ENCODE measurements at places on chromosomes 11 and 22. TPM values are rescaled to one million over a fixed set of nuclear protein-coding genes. Genes with fewer than 3 reads are reported as not detected.
A peak's percentile ranks its signal among the peaks of the same experiment; 100 is the strongest.

C11orf87 gene
- polyA plus RNA-seq: 0.02 TPM

OR5L2 gene
- polyA plus RNA-seq: not detected

PRR33 gene
- polyA plus RNA-seq: 0.18 TPM

OR5D13 gene
- polyA plus RNA-seq: not detected

EFCAB6 gene
- 1.4 TPM for polyA plus RNA-seq

SMTNL1 gene
- polyA plus RNA-seq: 0.05 TPM

OR52I2 gene
- polyA plus RNA-seq: 0.07 TPM

NELL1 gene
- 1.4 TPM for polyA plus RNA-seq

RAG1 gene
- 24.6 TPM for polyA plus RNA-seq

SMIM35 gene
- polyA plus RNA-seq: 0.09 TPM

CASP5 gene
- 0.55 TPM for polyA plus RNA-seq

DNA sequence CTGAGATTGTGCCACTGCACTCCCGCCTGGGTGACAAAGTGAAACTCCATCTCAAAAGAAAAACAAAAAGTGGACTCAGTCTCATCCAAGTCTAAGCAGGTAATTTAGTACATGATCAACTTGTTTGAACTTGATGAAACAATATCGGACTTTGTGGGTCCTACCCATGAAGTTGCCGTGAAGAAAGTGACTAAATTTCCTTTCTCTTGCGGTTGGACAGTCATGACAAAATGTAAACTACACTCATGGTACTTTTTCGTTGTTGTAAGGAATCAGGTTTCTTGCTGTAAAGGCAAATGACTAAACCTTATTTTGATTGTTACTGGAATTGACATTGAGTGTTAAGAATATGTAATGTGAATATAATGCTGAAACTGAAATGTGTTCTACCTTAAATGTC lies 164.5 kb upstream of the PLET1 start:
- no peak for DNase-seq

DNA sequence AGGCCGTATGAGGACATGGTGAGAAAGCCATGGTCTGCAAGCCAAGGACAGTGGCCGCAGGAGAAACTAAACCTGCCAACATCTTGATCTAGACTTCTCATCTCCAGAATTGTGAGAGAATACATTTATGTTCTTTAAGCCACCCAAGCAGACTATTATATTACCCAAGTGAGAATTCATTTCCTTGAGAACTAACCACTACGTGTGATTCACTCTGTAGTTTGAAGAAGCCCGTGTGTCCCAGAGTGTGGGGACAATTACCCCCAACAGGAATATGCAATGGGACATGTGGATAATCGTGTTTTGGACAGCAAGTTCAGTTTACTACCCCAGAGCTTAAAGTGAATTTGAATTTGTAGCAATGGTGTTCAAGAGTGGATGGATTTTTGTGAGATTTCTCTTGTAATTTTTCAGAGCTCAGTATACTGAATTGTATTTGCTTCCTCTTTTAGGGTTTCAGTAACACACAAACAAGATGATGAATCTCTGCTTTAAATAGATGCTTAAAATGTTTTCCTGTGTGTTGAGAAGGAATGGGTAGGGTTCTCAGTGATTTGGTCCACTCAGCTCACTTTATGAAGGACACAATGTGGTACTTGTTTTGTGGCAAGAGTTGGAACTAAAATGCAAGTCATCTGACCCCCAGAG lies 100.0 kb upstream of the ARHGAP20 start:
- no peak for DNase-seq

GRCh38 chr11:60926500-60926899 lies 2.2 kb downstream of the TMEM132A start:
- no peak for DNase-seq

DNA sequence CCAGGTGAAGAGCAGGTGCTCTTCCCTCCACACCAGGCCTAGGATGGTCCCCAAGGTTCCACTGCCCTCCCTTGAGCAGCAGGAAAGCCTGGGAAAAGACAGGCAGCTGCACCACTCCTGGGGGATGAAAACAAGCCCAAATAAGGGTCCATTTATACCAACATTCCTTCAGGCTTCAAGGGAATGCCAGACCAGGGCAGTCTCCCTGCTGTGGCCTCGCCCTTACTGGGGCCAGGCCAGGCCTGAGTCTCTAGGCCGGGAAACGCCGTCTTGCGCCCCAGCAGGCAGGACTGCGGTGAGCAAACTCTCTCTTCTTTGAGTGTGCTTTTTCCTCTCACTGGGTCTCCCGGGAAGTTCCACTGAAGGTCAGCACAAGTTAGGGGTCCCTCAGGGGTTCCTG lies 443.5 kb downstream of the SOX6 start:
- no peak for DNase-seq

GRCh38 chr11:21614961-21615360 lies 577.9 kb upstream of the ANO5 start:
- no peak for DNase-seq

DNA sequence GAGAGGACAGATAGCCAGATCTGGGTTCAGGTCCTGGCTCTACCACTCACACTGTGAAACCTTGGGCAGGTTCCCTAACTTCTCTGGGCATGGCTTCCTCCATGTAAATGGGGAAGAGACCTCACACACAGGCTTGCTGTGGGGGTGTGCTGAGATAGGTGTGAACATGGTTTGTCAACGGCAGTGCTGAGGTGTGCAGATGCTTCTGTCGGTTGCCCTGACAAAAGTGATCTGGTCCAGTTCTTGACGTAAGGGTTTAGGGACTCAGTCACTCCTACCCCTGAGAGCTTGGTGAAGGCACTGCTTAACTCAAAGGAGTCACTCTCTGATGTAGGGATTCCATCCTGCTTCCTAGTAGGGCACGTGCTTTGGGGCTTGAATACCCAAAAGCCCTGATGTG lies 2.0 kb downstream of the C1QTNF4 start:
- no peak for DNase-seq

GRCh38 chr11:134921938-134922337 lies 509.9 kb upstream of the B3GAT1 start:
- DNase-seq: no peak

DNA sequence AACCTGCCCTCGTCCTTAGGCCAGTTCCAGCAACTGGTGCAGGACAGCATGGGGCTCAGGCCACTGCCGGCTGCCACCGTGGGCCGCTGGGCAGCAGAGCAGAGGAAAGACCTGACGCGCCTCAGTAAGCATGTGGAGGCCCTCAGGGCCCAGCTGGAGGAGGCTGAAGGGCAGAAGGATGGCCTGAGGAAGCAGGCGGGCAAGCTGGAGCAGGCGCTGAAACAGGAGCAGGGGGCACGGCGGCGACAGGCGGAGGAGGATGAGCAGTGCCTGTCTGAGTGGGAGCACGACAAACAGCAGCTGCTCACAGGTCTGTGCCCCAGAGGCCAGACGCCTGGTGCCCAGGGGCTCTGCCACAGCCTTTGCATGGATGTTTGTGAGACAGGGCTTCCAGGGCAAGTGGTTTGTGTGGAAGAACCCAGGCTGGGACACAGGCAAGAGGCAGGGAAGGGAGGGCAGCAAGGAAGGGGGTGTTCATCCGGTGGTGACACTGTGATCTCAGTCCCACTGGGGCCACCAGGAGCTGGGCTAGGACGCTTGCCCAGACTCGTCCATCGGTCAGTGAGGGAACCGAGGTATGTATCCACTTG lies 13.9 kb downstream of the CCDC157 start:
- DNase-seq: no peak

DNA sequence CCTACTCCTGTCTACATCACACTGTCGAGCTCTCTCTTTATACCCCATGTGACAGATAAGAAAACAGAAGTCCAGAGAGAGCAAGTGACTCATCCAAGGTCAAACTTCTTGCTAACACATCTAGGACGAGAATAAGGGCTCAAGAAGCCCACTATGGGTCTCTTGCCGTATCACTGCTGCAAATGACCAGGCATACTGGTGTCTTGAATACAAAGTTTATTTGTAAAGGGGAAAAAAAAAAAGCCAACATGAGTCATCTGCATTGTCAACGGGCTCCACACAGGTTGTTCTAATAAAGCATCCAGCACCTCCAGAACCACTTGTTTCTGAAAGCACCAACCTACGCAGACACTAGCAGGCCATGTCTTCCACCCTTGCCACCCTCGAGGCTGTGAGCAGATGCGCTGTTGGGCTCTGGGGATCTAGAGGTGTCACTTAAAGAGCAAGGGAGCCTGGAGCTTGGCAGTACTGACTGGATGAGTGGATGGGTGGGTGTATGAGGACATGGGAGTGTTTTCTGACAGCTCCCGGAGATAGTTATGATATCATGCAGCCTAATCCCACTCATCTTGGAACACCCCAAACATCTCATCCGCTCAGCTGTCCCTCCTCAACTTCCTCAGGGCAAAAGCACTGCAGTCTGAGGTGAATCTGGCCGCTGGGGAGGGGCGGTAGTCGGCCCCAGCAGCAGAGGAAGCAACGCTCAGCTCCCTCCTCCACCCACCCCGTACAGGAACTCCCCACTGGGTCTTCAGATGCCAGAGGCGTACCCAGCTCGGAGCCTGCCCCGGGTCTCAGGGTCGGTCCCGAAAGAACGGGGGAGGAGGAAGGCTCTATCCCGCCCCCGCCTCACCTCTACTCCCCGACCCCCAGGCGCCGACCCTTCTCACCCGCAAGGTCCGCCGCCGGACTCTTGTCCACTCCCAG lies 1.0 kb downstream of the SMCO4 start:
- DNase-seq: peak; percentile 43

DNA sequence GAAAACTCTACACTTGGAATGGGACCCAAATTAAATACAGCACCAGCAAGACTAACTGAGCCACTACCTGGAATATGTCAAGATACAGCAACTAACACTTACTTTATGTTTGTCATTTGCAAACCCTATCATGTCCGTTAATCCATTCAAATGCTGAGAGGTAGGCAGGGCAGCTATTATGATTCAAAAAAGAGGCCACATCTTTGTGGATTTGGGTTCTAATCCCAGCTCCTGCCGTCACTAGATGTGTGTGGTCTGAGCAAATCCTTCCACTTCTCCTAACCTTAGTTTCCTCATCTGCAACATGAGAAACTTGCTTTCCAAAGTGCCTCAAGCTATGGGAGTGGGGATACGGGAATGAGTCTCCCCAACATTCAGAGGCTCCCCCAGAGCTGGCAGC lies 24.2 kb downstream of the FLI1 start:
- DNase-seq: no peak

DNA sequence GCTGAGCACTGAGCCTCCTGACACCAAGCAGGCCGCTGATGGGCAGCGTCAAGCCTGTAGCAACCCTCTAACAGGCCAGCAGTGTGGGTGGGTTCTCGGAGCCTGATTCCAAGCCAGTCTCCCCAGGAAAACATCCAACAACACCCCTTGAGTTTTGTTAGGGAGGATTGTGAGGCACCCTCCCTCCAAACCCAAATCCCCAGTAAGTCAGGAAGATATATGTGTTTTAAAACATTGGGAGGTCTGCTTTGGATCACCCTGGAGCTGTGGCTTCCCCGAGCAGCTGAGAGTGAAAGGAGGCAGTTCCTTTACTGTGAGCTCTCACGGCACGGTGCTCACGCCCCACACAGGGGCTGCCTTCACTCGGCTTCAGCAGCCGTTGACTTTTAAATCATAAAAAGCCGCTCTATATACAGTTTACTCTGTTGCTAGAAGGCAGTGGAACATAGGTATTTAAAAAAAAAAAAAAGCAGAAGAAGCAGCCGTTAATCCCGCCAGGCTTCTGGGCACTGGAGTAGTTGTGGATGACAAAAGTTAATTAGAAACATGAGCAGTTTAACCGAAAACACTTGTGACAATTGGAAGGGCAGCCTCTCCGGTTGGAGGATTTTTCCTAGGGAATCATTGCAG lies 218.6 kb downstream of the NAV2 start:
- no peak for DNase-seq

DNA sequence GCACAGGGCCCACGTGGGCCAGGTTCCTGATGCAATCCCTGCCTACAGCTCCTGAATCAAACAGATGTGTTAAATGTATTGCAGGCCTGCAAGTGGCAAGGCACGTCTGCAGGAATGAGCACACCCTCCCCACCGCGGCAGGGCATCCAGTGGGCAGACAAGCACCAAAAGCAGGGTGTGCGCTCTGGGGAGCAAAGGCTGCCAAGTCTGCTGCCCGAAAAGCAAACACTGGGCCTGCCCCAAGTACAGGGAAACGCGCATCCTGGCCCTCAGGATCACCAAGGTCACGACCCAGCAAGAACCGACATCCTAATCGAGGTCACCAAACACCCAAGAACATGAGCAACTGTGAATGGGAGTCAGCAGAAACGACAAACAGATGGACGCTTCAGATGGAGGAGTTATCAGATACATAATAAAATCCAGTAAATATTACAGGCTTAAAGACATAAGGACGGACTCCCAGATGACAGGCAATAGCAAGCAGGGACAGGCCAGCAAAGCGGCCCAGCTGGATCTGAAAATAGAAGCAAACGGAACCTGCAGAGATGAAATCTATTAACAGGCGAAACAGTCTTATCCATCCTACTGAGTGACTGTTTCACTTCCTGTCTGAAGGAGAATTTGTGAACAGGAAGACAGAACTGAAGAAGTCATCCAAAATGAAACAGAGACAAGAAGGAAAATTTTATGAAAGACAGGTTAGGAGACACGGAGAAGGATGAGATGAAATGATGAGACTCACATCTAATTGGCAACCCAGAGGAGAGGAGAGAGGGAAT lies 26.7 kb downstream of the CARS1 start:
- DNase-seq: no peak

- no peak for DNase-seq
Observed at GRCh38 chr22:48498526-48499331, 1328.9 kb downstream of the BRD1 start.

GRCh38 chr11:65479184-65480145 lies 19.4 kb upstream of the MALAT1 start:
- no peak for DNase-seq

DNA sequence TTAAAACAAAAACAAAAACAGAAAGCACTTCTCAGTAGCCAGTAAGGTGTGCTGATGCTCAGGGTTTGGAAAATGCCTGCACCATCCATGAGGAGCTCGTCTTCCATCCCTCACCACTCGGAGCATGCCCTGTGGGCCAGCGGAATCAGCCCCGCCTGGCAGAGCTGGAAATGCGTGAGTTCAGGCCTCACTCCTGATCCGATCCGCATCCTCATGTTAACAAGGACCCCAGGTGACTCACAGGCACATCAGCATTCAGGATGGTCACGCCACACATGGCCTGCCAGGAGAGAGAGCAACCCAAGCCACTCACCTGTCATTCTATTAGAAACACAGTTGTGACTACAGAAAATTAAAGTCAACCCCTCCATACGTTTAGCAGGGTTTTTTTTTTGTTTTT lies 188.5 kb downstream of the MPPED1 start:
- no peak for DNase-seq

DNA sequence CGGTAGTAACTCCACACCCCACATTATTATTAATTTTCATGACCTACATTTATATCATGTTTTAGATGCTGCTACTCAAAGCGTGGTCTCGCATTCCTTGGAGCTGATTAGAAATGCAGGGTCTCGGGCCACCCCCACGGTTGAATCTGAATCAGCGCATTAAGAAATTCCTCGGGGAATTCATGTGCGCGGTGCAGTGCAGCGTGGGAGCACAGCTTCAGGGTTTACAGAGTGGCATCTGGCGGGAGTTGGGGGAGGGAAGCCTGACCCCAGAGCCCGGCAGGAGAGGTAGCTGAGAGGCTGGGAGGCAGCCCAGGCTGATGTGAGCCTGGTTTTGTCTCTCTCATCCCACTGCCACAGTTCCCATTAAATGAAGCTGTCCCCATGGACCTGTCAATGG lies 48.1 kb upstream of the DAGLA start:
- no peak for DNase-seq

- DNase-seq: no peak
Observed at GRCh38 chr11:72313912-72314598, 70.1 kb upstream of the PHOX2A start.

GRCh38 chr11:17173332-17173731 lies 34.5 kb downstream of the PIK3C2A start:
- DNase-seq: no peak
